ENCODE measurements at places on chromosomes 13 and 19.

DNA sequence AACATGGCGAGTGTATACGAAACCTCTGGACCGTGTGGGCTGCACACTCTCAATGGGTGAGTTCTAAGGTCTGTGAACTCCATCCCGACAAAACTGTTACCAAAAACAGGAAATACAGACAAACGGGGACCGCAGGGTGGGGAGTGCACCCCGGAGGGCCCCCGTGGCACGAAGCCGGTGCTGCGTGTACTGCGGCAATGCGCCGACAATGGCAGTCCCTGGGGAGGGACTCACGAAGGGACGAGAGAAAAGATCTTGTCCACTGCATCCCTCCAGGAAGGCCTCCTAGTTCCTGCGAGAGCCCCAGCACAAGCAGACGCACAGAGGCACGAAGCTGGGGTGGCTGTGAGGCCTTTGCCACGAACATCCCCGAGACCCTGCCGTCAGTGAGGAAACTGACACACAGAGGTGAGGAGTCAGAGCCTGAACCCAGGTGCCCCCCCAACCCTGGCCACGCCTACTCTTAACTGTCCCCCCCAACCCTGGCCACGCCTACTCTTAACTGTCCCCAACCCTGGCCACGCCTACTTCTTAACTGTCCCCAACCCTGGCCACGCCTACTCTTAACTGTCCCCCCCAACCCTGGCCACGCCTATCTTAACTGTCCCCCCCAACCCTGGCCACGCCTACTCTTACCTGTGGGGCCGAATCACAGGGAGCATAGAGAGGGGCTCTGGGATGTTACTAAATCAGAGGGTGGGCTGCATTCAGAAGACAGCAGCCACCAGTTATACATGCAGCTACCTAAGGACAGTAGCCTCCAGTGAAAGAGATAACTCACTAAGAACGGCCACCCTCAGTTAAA, 4.2 kb downstream of the MED16 start:
- no peaks in the 10 kb centered on the region for H3K27me3 ChIP-seq
- no peaks in the 10 kb centered on the region for H3K4me1 ChIP-seq
- no peak for DNase-seq
- H3K27ac ChIP-seq: no peak overlapping the region
- H3K4me3 ChIP-seq: no peak overlapping the region

DNA sequence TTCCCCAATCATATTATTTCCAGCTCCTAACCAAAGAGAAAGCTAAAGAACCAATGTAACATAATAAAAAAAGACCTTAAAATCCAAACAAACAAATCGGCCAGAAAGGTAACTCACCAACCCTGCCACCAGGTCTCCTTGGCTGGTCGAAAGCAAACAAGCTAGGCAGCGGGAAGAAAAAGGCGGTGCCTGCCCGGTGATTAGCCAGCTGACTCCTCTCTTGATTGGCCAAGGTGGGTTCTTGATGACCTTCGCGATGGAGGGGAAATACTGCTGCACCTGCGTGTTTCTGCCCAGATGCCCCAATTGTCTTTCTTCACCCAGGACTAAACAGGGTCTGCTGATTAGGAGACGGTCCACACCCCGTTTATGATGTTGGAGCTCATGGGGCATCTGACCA, at the start of gene NLRP11:
TSS of gene NLRP11 (minus strand) at position 154 of the 400 bp plus-strand sequence. CDS start 13,825 bp downstream, outside the sequence.
- H3K27ac ChIP-seq: no peak within 1 kb of the TSS
- H3K27me3 ChIP-seq: no peaks in the 10 kb centered on the region

DNA sequence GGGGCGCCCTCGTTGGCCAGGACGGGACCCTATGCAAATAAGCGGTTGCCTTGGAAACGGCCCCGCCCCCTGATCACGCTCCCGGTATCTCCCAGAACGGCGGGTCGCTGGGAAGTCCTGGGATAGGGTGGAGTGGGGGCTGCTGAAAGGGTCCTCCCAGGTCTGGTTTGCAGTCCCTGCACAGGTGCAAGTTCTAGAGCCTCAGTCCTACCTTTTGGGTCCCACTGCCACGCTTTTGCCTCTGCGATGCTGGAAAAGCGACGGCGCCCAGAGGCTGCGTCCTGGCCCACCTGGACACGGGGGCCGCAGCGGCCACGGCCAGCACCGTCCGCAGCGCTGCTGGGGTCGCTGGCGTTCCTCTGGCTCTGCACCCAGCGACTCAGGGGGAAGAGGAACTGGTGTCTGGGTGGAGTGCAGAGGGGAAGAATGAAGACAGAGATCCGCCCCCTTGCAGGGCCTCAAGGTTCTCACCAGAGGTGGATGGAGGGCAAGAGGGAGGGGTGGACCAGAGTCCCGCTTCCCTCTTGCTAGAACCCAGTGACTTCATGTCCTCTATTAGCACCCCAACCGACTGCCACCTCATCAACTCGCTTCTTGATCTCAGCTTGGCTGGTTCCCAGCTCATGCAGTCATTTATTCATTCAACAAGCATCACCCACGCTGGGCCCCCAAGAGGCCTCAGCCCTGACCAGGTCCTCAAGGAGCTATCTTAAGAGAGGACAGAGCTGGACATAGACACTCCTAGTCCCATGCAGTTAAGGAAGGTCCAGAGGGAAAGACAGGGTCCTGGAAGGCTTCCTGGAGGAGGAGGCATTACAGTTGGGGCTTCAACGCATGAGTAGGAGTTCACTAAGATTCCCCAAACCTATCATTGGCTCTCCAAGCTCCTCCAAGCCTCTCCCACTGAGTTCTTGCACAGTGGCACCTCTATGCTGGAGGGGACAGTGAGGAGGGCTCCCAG, at the start of gene LRRC25:
TSS of gene LRRC25 (minus strand) at position 381 of the 961 bp plus-strand sequence. CDS start 659 bp downstream, outside the sequence.
- H3K4me3 ChIP-seq: peak within 1 kb of the TSS; percentile 4
- no peaks in the 10 kb centered on the region for H3K27me3 ChIP-seq
- H3K36me3 ChIP-seq: no peaks in the 10 kb centered on the region
- H3K4me1 ChIP-seq: peaks cover 9% of the 10 kb centered on the region
- H3K27ac ChIP-seq: no peak within 1 kb of the TSS

- no peak overlapping the region for H3K27ac ChIP-seq
- H3K36me3 ChIP-seq: no peaks in the 10 kb centered on the region
- no peaks in the 10 kb centered on the region for H3K27me3 ChIP-seq
These were observed 111.5 kb downstream of the URI1 start for GRCh38 chr19:30053558-30053957.

- H3K27me3 ChIP-seq: no peaks in the 10 kb centered on the region
- H3K27ac ChIP-seq: no peak overlapping the region
- no peak for DNase-seq
- peaks cover 6% of the 10 kb centered on the region for H3K4me1 ChIP-seq
- H3K4me3 ChIP-seq: no peak overlapping the region
- H3K36me3 ChIP-seq: no peaks in the 10 kb centered on the region
These were observed 79.8 kb upstream of the NBEA start for GRCh38 chr13:34862311-34862710.

GRCh38 chr13:72745260-72745659, 17.5 kb downstream of the BORA start:
- no peaks in the 10 kb centered on the region for H3K4me1 ChIP-seq
- DNase-seq: no peak
- peaks cover 97% of the 10 kb centered on the region for H3K36me3 ChIP-seq
- H3K27ac ChIP-seq: no peak overlapping the region
- H3K4me3 ChIP-seq: no peak overlapping the region

GRCh38 chr13:44231786-44232516, 141.7 kb upstream of the SERP2 start:
- H3K27me3 ChIP-seq: no peaks in the 10 kb centered on the region
- H3K36me3 ChIP-seq: no peaks in the 10 kb centered on the region
- peak; percentile 9 for DNase-seq
- H3K27ac ChIP-seq: peak overlapping the region; percentile 24
- H3K4me3 ChIP-seq: no peak overlapping the region

DNA sequence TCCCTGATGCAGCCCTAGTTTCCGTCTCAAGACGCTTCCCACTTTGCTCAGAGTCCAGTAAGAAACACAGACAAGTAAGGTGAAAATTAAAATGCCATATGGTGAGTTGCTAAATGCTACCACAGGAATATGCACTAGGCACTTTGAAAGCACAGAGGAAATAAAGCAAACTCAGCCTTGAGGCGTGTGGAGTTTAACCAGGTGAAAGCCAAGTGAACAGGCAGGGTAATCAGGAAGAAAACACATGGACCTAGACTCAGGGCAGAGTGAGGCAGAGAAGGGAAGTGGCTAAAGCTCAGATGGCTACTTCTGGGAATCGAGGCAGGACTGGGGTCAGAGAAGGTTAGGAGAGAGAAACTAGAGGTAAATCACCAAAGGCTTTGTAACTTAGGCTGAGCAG, 5.4 kb upstream of the UBL3 start:
- no peak for DNase-seq
- H3K27ac ChIP-seq: no peak overlapping the region

DNA sequence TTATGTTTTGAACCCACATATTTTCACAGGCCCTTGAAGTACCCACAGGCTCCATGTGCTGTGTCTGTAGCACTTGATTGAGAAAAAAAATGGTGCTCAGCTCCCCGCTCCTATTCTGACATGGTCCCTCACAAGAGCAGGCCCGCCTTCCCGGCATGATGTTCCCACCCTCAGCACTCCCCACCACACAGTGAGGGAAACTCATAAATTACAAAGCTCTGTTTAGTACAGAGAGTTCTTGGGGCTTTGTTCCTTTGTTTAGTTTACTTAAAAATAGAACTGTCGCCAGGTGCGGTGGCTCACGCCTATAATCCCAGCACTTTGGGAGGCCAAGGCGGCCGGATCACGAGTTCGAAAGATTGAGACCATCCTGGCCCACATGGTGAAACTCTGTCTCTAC, 25.9 kb upstream of the ABCC4 start:
- no peaks in the 10 kb centered on the region for H3K27me3 ChIP-seq
- H3K27ac ChIP-seq: no peak overlapping the region
- H3K36me3 ChIP-seq: no peaks in the 10 kb centered on the region
- DNase-seq: no peak
- no peak overlapping the region for H3K4me3 ChIP-seq
- H3K4me1 ChIP-seq: peaks cover 4% of the 10 kb centered on the region

- peaks cover 6% of the 10 kb centered on the region for H3K4me1 ChIP-seq
- H3K36me3 ChIP-seq: no peaks in the 10 kb centered on the region
- peaks cover 49% of the 10 kb centered on the region for H3K27me3 ChIP-seq
- DNase-seq: no peak
These were observed at the start of gene PPM1N for GRCh38 chr19:45498411-45499195. PPM1N (plus strand) TSS chr19:45498443; CDS start chr19:45498473, 30 bp downstream.

GRCh38 chr19:5308451-5309437, 31.9 kb downstream of the PTPRS start:
- H3K4me1 ChIP-seq: peaks cover 5% of the 10 kb centered on the region
- peak overlapping the region; percentile 14 for H3K27ac ChIP-seq
- H3K27me3 ChIP-seq: no peaks in the 10 kb centered on the region
- peak overlapping the region; percentile 47 for H3K4me3 ChIP-seq

All from neuronal stem cell (in vitro differentiated cells).